ENCODE measurements at places on chromosomes 3 and 15. TPM values are rescaled to one million over a fixed set of nuclear protein-coding genes. Genes with fewer than 3 reads are reported as not detected.
A peak's percentile ranks its signal among the peaks of the same experiment; 100 is the strongest.

DNA sequence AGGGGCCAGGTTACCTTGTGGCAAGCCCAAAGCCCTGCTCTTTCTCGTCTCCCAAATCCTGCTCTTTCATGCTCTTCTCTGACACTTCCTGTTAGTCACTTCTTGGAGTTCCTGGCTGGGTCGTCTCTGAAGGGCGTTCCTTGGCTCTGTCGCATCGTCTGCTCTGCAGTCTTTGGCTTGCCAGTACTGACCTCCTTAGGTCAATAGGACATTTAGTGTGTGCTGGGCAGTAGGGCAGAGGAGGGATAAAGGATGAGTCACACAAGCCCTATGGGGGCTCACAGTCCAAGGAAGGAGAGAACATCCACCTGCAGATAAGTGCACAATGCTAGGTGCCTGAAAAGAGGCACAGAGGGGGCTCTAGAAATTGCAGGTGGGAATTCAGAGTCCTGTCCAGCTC is 87.5 kb downstream of the FAM43A start:
- peak; percentile 70 for DNase-seq

CAMK2N2 gene
- 1.2 TPM for total RNA-seq

DNA sequence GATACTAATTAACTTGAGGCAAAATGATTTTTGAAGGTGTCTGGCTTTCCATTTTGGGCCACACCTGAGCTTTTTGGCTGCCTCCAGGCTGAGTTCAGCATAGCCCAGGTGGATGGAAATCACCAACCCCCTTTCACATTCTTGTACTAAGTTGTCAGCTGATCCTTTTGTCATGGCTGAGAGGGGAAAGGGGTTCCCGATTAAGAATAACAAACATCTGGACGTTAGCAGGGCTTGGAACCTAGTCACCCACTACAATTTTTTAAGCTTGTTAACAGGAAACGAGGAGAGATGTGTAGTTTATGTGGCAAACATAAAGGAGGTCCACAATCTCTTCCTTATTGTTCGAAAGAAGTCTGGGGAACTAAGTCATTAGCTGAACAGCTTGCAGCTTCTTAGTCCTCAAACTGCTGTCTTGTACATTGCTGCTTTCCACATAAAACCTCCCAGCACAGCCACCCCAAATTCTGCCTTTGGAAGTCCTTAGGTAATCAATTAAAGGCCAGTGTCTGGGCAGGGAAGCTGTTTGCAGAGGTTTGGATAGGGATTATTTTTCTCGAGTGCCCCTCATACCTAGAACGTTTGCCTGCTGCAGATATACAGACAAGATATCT is 5.0 kb downstream of the NR2F2 start:
- DNase-seq, result peak; percentile 23

- DNase-seq, result no peak
Measured at GRCh38 chr15:91885714-91886270, 32.3 kb downstream of the SLCO3A1 start.

CEMIP gene
- 3.1 TPM for total RNA-seq

DNA sequence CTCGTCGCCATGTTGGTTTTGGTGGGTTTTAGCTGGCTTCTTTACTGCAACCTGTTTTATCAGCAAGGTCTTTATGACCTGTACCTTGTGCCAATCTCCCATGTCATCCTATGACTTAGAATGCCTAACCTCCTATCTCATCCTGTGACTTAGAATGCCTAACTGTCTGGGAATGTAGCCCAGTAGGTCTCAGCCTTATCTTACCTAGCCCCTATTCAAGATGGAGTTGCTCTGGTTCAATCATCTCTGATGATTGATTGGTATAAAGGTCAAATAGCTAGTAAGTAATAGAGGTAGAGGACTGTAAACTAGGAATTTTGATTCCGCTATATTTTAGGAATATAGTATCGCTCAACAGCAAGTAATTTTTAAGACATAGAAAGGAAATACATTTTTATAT is 1.3 kb upstream of the ACKR2 start:
- peak; percentile 28 for DNase-seq

DNA sequence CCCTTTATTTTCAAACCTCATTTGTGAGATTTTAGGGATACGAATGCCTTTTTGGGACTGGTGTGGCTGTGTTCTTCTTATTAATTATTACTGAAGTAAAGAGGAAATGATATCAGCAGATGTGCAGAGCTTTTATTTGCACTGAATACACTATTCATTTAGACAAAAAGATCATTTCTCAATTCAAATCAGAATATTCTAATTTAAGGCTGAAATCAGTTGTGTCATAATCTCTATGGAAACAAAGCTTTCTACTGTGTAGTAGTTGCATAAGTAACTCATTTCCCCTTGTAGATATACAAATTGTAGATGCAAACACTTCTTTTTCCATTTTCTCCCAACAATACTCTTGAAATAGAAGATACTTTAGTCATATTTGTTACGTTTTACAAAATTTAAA is 56.0 kb downstream of the PDE8A start:
- no peak for DNase-seq

- DNase-seq, result no peak
Measured at GRCh38 chr3:118298133-118298532, 736.5 kb downstream of the IGSF11 start.

CAV3 gene
- not detected for total RNA-seq

- DNase-seq, result peak; percentile 70
Measured at GRCh38 chr3:196341137-196341536, 2.9 kb upstream of the TM4SF19 start.

GOLGA8S gene
- total RNA-seq, result not detected
